ENCODE measurements at places on chromosomes 4 and X.

GRCh38 chr4:170940043-170940724 is 850.4 kb upstream of the AADAT start:
- no peak for DNase-seq

DNA sequence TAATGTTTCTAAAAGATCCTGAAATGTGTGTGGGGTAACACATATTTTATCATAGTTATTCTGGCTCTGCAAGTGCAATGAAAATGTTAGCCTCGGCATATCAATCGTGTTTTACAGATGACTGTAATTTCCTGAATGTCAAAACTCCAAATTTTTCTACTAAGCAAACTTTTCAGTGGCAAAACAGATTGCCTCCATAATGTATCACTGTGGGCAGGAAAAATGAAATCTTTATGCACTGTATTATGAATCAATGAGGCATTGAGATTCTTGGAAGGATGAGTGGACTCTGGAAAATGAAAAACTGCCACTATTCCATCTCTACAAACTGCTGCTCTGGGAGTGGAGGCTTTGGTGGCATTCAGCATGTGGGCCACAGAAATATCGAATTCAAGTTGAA is 160.1 kb upstream of the MBNL3 start:
- DNase-seq: no peak

DNA sequence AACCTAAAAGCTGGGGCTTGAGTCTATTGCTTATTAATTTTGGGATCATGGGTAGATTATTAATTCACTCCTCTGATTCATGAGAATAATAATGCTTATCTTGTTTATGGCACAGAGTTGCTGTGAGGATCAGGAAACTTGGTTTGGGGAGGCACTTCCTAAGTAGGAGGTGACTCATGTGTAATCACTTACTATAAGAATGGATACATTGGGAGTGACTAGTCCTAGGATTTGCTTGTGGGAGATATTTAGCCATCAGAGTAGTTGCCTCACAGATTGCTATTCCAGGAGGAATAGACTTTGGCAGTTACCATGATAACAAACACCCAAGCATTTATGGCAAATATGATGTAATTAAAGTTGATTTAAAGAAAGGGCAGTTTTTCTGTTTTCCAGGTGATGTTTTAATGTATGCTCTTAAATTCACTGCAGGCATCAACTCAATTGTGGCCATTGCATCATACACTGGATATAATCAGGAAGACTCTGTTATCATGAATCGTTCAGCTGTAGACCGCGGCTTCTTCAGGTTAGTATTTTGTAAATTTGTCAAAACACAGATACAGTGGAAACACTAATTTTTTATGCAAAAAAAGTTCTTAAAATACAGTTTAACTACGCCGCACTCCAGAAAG is 41.9 kb downstream of the POLR2B start:
- DNase-seq: no peak

- no peak for DNase-seq
Measured at GRCh38 chrX:47484885-47485284, 1.9 kb upstream of the ZNF41 start.

- no peak for DNase-seq
Measured at GRCh38 chr4:72365016-72365415, 204.0 kb downstream of the ADAMTS3 start.

DNA sequence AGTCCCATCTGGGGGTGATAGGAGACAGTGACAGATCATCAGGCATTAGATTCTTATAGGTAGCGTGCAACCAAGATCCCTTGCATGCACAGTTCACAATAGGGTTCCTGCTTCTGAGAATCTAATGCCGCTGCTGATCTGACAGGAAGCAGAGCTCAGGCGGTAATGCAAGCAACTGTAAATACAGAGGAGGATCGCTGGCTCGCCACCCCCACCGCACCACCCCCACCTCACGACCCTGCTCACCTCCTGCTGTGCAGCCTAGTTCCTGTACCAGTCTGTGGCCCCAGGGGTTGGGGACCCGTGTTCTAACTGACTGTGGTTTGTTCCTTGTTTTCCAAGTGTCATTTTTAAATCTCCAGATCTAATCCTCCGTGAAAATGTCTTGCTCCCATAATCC is 89.0 kb upstream of the MAPK10 start:
- no peak for DNase-seq

GRCh38 chrX:37830371-37830770 is 17.0 kb downstream of the DYNLT3 start:
- DNase-seq: no peak

DNA sequence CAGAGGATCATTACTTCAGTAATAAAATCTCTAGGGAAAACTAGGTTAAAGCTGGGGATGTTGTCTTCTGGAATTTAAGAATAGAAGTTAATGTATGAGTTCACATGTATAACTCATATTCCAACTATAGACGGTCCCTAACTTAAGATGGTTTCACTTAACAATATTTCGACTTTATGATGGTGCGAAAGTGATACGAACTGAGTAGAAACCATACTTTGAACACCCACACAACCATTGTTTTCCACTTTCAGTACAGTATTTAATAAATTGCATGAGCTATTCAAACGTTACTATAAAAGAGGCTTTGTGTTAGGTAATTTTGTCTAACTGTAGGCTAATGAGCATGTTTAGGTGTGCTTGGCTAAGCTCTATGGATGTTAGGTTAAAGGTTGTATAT is 38.7 kb downstream of the CCSER1 start:
- no peak for DNase-seq

DNA sequence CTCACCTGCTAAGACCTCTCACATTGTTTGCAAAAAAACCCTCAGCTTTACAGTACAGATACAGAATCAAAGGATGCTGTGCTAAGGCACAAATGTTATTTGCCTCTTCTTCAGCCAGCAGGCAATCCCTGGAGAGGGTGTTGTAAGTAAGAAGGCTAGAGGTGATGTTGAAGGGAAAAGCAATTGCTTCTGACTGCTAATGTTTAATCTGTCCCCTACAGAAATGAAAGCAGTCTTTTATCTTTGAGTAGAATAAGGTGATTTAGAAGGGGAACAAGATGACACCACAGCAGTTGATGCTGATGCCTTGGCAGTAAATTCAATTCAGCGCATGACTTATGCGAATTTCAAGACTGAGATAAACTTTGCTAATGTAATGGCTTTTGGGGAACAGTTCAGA is 1064.8 kb upstream of the IGFBP7 start:
- DNase-seq: no peak

DNA sequence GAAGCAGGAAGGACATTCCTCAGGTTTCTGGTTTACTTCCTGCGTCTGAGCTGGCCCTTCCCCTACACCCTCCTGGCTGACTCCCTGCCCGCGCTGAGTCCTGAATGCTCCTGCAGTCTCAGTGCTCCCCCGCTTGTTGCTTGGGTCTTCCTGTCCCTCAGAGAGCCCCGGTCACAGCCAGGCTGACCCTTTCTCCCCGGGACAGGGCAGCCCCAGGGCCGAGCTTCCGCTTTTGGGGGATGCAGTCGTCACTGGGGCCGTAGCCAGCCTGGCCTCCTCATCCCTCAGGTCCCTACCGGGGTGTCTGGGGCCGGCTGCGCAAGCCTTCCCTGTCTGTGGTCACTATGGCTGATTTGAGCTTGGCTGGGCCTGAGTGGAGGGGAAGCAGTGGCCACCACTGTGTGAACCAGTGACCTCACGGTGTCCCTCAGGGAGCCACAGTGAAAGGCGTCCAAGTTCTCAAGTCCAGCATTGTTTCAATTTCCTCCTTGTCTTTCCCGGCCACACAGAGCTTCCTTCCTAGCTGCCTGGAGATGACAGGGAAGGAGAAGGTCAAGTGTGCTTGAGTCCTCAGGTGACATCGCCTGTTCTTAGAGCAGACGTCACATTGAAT is 34.1 kb upstream of the ASMTL start:
- DNase-seq: peak; percentile 9

DNA sequence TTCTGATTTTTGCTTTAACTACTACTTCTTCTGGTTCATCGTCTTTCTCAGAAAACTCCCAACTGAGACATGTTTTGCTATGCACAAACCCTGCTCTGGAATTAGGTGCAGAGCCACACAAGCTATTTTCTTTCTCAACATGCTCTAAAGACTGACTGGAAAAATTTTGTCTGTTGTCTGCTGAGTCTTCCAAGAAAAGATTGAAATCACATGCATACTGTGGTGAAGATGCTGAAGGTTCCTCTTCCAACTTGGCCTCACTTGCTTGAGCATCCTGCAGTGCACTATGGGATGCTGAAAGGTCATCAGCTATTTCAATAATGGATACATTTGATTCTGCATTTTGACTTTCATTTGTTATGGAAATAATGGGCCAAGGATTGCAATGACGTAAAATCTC is 24.1 kb downstream of the PIN4 start:
- no peak for DNase-seq

GRCh38 chr4:14452764-14453163 is 549.5 kb upstream of the CPEB2 start:
- no peak for DNase-seq

- DNase-seq: peak; percentile 12
Measured at GRCh38 chr4:2289955-2290333, 28.0 kb upstream of the MXD4 start.

GRCh38 chr4:141158219-141158618 is 24.9 kb upstream of the RNF150 start:
- DNase-seq: no peak

GRCh38 chrX:119118780-119119395 is 8.7 kb downstream of the KIAA1210 start:
- DNase-seq: peak; percentile 51

DNA sequence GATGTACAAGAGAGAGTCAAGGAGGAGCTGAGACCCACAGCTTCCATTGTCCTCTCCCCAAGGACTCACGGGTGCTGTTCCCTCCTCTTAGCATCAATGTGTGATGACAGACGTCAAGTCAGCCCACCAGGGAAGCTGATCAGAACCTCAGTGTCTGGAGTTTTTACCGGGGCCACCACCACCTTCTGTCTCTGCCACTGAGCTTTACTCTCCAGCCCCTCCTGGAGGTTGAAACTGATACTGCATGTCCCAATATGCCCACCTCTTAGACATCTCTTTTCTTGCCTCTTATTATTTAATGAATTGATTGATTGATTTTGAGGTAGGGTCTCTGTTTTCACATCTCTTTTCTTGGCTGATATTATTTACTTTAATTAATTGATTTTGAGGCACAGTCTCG is 10.3 kb upstream of the AKAP17A start:
- peak; percentile 60 for DNase-seq

- DNase-seq: no peak
Measured at GRCh38 chrX:25300994-25301393, 285.2 kb upstream of the ARX start.

- DNase-seq: no peak
Measured at GRCh38 chrX:99777912-99778311, 632.2 kb downstream of the PCDH19 start.

GRCh38 chr4:145076469-145076855 is 21.5 kb downstream of the ANAPC10 start:
- no peak for DNase-seq

GRCh38 chr4:94357624-94358023 is 15.0 kb upstream of the HPGDS start:
- no peak for DNase-seq

DNA sequence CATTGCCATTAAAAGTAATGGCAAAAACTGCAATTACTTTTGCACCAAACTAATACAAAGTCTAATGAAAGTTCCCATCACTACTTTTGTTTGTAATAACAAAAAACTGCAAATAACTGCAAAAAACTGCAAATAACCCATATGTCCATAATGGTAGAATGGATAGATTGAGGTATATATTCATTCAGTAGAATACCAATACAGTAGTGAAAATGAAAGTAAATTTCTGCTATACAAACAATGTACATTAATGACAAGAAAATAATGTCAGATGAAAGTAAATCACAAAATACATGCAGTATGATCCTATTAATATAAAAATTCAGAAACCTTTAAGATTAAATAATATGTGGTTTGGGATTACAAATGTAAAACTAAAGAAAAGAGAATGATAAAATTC is 41.3 kb upstream of the CEP135 start:
- no peak for DNase-seq

DNA sequence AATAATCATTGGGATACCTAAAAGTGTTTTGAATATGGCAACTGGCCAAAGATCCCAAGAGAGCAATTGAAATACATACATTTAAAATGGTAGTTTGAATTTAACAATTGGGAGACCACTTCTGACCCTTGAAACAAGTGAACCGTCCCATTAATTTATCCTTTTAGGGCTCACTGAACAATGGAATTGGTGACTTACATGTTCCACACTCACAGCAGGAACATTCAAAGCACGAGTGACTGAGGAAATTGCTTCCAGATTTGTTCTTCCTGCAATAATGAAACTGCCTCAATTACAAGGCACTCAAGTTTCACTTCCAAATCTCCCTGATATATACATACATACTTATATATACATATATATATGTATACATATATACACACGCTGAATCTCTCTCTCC is 20.6 kb downstream of the SLC39A8 start:
- DNase-seq: no peak

DNA sequence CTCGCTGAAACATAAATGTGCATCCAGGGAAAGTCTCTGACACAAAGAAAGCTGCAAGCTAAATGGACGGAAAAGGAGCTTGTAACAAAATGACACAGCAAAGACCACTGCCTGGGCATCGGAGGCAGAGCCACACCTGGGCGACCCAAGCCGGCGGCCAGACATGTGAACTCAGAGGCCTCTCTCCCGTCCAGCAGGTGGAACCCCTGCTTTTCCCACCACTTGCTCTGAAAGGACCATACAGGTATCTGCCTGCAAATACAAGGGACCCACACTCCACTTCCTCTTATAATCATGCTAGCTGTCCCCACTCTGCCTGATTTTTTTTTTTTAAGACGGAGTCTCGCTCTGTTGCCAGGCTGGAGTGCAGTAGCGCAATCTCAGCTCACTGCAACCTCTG is 12.0 kb downstream of the CPLX1 start:
- DNase-seq: no peak

Measured in activated CD8-positive, alpha-beta memory T cell treated with anti-CD3 and anti-CD28 coated beads, Interleukin-2, amount 50 U/mL, for 4 hours (primary cell).